Left ventricle myocardium inferior (tissue), 1 donor: ENCODE measurements at places on chromosomes 11 and 22. TPM values are rescaled to one million over a fixed set of nuclear protein-coding genes. Genes with fewer than 3 reads are reported as not detected.

- no peak for DNase-seq
Observed at GRCh38 chr11:74550991-74551753, 41.2 kb upstream of the POLD3 start.

DNA sequence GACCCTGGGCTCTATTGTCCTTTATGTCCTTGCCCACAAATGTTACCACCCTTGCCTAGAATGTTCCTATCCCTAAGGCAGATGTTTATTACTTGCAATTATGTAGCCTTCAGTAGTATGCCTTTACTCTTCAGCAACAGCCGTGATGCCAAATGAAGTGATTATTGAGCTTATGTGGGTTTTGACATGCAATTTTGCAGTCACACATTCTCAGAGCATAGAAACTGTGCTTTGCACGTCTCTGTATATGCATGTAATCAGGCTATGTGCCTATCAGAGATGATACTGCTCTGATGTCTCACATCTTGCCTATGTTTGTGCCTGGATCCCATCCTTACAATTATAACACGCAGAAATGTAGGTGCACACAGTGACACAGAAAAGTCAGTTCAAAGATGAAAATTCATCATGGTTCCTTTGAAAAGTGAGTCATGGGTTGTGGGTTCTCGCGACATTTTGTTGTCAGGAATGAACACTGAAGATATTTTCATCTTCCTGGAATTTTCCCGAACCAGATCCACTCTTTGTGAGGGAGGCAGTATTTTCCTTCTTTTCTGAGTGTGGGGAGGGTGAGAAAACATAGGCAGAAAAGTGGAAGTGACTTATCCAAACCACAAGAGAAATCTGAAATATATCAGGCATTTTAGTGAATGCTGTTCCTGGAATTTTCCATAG is 81.1 kb downstream of the BMAL1 start:
- DNase-seq, result no peak

DAGLA gene
- 3.2 TPM for total RNA-seq

DNA sequence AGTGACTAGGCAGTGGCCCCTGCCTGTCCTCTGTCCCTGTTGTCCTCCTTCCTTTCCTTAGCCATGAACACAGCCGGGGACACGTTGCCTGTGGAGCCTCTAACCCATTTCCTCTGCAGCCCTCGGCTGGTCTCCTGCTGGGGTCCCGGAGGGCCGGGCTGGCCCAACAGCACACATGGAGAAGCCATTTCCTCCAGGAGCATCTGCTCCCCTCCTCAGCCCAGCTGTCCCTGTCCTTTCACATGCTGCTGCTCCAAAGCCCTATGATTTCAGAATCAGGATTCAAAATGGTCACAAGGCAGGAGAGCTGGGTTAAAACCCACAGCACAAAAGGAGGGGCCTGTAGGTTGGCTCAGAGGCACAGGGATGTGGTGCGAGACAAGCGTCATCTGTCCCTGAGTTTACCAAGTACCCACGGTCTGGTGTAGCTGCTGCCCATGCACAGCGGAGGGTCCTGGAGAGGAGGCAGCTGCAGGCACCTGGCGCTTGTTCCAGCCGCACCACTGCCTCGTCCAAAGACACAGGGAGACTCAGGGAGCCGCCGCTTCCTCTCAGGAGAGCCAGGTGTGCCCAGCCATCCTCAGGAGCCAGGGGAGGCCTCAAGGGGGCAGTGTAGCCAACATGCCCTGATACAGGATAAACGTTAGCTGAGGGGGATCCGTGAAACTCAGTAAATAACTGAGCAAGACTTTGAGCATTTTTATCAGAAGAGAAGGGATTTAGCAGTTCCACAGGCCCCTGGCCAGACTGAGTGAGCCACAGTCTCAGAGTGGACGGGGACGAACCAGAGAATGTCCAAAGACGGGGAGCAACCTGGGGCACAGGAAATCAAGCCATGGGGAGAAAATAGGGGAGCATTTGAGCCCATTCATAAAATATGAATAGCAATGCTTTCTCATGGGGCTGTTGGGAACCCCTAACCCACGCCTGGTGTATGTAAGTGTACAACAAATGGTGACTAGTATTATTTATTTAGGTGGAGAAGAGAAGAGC is 3.9 kb upstream of the VSIG10L2 start:
- DNase-seq, result peak; percentile 61

- no peak for DNase-seq
Observed at GRCh38 chr11:35796562-35796961, 134.0 kb downstream of the TRIM44 start.

GRCh38 chr22:36564422-36565158 is 35.6 kb upstream of the EIF3D start:
- no peak for DNase-seq

- no peak for DNase-seq
Observed at GRCh38 chr11:27696115-27696514, 4.1 kb downstream of the BDNF start.

DNA sequence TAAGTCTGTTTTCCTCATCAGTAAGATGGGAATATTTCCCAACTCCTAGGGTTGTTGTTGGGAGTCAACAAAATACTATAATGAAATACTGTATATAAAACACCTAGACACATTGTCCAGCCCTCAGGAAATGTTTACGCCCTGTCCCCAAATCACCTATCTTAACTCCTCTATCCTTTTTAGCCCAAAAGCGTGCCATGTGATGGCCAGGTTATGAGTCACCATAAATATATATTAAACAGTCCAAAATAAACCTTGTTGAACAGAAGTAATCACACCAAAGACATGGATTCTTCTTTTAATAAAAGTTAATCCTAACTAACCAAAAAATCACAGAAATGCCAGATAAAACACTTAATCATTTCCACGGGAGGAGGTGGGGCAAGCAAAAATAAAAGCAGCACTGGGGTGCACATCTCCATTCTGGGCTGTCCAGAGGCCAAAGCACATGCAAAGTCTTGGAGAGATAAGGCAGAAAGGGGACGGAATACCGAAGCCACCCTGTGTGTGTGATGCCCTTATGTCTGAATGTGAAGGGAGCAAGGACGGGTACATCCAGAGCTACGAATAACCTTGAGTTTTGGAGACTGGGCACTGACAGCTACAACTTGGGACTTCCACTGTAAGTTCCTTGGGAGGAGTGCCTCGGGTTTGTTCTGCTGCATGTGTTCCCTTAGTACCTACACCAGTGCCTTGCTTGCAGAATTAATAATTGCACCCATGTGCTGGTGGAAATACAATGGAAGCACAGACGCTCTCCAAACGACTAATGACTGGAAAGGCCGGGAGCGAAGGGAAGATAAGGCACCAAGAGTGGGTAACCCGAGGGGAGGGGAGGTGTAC is 1.1 kb downstream of the OSBP start:
- DNase-seq, result no peak

DNA sequence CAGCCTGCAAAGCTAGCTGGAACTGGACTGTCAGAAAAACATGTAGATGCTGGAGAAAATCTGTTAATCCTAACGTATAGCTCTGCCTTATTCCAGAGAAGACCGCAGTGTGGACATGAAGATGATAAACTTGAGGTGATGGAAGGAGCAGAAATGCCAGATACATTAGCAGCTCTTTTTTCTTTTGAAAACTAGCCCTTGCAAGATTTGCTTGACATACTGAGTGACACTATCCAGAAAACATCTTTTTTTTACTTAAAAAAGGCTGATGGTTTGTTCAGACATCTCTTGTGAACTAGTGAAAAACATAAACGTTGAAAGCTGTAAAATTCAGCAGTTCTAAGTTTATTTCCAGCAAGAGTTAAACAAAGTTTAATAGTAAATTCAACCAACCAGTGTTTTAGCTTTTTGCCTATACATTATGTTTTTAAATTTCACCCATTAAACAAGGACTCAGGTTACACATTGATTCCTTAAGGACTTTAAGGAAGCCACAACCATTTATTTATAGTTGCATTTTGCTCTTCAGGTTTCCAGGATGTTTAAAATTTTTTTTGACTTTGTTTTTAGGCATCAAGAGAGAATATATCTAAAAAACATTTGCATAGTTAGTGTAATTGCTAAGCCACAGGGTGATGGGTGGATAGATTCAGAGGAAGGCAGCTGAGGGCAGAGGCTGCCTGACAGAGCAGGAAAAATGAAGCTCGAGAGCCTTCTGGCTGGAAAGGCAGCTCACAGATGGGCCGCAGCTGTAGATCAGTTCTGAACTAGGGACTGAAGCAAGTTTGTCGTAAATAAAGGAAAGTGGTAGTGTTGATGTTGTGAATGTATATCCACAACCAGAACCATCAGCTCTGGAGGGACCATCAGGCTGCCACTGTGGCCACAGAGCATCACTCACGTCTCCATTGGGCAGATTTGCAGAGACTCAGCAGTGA is 9.5 kb downstream of the SNAP29 start:
- no peak for DNase-seq

TP53AIP1 gene
- total RNA-seq, result not detected

AQP11 gene
- total RNA-seq, result 0.69 TPM

GRCh38 chr11:79437981-79438630 is 2.7 kb downstream of the TENM4 start:
- DNase-seq, result no peak

- DNase-seq, result peak; percentile 53
Observed at GRCh38 chr22:32265882-32266767, 11.0 kb upstream of the SLC5A4 start.

GRCh38 chr11:78572394-78572793 is 2.3 kb downstream of the NARS2 start:
- DNase-seq, result no peak

ST14 gene
- total RNA-seq, result 1.0 TPM

DNA sequence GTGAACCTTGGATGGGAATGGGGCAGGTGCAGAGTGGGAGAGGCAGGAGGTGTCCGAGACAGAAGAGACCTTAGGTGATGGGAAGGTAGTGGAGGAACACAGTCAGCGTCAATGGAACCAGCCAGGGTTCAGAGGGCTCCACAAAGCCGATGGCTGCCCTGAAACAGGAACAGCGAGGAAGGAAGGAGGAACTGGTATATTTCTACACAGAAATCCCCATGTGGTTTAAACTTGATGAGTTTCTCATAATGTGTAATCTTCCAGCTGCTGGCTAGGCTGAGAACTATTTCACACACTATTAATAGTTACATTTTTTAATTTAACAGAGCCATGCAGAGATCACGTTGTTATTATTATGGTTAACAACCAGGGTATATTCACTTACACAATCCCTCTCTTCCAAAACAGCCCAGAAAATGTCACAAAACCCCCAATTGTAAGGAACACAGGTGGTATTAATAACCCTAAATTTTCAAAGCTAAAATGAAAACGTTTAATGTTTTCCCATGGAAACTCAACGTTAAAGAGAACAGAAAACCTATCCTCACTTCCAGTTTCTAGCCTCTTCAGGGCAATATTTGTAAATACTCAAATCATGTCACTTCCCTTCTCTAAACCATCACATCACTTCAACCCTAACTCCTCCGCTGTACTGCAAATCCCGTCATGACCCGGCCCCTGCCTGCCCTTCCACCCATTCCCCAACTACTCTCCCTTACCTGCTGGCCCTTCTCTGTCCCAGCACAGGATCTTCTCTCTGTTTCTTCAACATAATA is 74.5 kb upstream of the ARFGAP3 start:
- no peak for DNase-seq

DNA sequence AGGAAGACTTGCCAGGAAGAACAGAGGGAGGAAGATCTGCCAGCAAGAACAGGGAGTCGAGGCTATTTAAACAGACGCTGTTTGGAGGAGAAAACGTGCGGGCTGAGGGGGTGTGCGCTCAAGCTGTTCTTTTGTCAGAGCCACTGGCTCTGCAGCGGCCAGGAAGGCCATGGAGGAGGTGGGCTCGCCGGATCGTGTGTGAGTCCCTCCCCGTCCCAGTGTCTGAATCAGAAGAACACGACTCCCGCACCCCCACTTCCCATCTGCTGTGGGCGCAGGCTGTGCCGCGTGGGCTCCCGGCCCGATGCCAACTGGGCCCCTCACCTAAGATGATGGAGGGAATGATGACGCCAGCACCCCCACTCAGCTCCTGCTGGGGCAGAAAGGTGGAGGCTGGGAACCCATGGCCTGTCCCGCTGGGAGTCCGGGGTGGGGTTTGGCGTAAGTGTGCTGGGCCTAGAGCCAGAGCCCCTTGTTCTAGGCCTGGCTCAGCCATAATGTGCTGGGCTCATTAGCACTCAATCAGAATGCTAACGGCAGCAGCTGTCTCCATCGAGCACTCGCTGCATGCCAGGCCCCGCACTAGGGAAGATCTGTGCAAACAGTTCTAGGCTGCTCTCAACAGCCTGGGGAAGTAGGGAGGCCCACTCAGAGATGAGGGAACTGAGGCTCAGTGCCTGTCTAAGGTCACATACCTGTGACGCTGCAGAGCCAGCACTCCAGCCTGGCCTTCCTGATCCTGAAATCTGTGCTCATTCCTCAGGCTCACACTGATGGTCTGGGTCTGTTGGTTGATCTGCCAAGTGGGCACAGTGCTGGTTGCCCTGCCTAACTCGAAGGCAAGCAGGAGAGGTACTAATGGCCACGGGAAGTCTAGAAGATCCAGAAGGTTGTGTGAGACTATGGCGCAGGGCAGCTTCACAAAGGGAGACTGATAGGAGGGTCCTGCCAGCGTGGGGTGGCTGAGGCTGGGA is 11.5 kb downstream of the NPTXR start:
- DNase-seq, result no peak

GRCh38 chr11:80096736-80097135 is 655.9 kb upstream of the TENM4 start:
- no peak for DNase-seq

MGAT3 gene
- total RNA-seq, result 3.2 TPM

GRCh38 chr11:1565173-1565903 is 6.7 kb downstream of the DUSP8 start:
- DNase-seq, result no peak

GRCh38 chr11:1943576-1943975 is 3.6 kb upstream of the MRPL23 start:
- DNase-seq, result no peak

GRCh38 chr11:63829823-63830489 is 9.0 kb upstream of the MARK2 start:
- no peak for DNase-seq

TPH1 gene
- total RNA-seq, result not detected
